ENCODE measurements at places on chromosomes 1 and 21.

DNA sequence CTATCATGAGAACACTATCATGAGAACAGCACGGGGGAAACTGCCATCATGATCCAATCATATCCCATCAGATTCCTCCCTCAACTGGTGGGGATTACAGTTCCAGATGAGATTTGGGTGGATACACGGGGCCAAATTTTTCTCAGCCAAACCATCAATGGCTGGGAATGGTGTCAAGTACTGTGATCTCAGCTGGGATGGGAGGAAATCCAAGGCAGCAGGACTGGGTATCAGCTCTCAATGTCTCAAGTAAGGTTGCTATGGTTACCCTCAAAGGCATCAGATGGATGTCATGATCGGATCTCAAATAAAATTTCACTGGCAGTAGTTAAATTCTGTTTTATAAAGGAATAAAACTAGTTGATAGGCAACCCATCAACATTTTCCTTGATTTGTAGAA is 399.0 kb downstream of the KCNT2 start:
- DNase-seq, result no peak

- DNase-seq, result no peak
Observed at GRCh38 chr21:25931765-25932164, 197.0 kb downstream of the GABPA start.

DNA sequence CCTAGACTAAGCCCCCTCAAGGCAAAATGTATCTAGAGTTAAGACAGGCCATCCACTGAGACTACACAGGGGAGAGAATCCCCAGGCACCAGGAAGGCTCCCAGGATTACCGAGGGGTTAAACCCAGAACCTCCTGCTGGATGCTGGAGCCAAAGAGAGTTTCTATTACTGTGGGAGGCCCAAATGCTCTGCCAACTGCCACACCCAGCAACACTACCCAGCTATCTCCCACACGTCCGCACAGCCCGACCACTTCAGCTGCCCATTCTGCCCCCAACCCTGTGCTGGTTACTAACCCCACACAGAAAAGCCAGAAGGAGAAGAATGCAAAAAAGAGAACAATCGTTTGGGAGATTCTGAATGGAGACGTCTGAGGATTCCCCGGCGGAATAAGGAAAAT is 63.6 kb downstream of the CD46 start:
- DNase-seq, result no peak

DNA sequence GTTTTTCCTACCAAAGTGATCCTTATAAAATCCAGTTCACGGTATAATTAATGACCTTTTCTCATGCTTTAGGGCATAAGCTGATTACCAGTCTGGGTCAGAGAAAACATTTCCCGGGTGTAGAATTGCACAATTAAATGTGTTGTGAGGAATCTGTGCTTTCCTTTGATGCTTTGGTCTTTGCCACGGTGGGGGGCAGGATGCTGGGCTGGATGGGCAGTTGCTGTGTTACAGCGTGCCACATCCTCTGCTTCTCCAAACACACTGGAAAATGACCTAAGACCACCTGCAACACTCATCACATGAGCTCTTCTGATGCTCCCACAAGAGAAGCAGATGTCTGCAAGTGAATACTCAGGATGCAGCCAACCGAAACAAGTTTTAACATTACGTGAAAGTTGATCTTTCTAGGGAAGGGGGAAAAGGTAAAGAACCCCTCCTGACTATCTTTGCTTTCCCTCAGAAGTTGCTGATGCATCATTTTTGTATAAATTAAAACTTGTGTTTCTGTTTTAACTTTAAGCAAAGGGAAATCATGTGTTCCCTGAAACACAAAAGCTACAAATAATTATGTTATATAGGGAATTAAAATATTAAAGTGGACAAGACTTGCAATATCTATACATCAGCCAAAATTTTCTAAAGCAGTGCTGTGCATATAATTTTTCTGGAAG is 515.3 kb upstream of the NR5A2 start:
- no peak for DNase-seq

DNA sequence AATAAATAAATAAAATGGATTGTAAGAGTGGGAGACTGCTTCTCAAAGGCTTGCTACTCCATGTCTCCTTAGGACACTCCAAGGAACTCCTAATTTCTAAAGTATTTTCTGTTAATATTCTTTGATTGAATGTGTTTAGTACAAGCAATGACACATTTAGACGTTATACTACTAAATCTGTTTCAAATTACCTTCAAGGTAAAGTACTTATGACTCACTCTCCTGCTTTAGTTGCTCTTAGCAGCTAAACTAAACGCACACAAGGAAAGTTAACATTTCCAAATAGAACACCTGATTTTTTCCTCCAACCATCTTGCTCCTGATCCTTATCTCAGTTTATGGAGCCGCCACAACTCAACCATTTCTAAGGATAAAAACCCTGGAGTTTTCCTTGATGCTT is 969.8 kb upstream of the ADGRL4 start:
- DNase-seq, result no peak

DNA sequence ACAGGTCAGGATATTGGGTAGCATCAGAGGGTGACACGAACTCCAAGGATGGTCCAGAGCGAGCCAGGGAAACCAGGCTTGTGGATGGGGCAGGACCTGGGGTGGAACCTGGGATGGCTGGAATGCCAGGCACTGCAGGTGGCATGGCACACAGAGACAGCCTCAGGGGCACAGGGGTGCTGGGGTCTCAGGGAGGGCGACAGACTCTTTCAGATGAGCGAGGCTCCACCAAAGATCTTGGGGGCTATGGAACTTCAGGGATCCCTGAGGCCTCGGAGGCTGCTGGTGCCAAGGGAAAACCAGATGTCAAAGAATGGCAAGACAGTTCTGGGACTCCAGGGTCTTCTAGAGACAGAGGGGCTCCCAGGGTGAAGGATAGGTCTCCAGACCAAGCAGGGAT is 21.4 kb downstream of the IGFN1 start:
- DNase-seq, result no peak

- DNase-seq, result no peak
Observed at GRCh38 chr1:14954210-14954609, 199.3 kb upstream of the TMEM51 start.

DNA sequence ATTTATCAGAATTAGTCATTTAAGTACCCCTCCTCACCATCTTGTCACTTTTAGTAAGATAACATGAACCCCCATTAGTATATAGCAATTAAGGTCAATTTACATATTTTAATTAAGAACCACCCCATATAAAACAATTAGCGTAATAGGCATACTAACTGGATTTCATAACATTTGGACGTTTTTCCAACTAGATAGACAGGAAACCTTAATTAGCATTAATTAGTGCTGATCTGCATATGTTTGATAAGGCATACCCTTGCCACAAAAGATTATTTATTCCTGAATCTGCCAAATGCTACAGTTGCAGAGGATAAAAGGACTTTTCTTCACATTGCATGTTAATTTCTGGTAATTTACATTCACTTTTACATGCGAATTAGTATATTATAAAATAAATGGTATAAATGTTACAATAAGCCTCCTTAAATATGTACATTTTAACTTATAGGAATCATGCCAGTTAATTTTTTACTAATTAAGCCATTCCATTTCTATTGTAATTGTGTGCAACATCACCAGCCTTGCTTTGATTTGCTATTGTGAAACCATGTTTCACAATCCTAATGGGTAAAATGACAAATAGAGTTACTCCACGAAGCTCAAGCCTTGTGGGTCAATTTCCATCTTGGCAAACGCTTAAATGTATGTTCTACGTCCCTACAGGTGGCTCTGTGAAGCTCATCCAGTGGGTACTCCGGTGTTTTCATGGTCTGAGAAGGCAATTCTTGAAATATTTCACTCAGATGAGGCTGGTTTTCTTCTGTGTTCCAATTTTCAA is 469.6 kb downstream of the DPYD start:
- no peak for DNase-seq

DNA sequence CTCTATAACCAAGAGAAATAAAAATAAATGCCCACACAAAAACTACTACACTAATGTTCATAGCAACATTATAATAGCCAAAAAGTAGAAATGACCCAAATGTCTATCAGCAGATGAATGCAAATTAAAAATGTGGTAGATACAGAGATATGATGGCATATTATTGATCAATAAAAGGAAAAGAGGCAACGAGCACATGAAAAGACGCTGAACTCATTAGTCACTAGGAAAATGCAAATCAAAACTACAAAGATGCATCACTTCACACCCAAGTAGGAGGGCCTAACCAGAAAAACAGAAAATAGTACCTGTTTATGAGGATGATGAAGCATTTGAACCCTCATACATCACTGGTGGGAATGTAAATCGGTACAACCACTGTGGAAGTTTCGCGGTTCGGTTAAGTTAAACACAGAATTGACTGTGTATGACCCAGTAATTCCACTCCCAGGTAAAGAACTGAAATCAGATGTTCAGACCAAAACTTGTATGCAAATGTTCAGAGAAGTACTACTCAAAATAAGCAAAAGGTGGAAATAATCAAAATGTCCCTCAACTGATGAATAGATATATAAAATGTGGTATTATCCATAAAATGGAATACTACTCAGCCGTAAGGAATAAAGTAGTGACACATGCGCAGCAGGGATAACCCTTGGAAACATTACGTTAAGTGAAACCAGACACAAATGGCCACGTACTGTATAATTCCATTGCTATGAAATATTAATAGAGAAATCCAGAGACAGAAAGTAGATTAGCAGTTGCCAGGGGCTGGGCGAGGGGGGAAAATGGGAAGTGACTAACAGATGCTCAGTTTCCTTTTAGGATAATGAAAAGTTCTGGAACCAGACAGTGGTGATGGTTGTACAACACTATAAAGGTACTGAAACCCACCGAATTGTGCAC is 3.1 kb downstream of the USP48 start:
- no peak for DNase-seq

DNA sequence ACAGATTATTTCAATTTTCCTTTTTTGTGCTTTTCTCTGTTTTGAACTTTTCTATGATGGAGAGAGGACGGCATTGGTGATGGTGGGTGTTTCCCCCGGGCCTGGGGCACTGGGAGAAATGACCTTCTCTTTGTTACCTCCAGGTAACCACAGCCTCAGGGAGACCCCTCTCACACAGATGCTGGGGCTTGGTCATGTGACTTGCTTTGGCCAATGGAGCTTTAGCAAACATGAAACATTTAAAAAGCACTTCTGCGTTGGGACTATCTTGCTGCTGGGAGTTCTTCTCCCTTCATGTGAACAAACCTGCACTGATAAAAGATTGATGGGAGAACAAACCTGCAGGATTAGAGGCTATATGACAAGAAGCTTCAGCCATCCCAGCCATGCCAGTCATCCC is 122.9 kb downstream of the NGF start:
- no peak for DNase-seq

GRCh38 chr21:32411350-32412161 is 950 bp upstream of the EVA1C start:
- DNase-seq, result no peak

Measured in T47D (cell line).